ENCODE measurements at places on chromosomes 2 and 18.
A peak's percentile ranks its signal among the peaks of the same experiment; 100 is the strongest.

DNA sequence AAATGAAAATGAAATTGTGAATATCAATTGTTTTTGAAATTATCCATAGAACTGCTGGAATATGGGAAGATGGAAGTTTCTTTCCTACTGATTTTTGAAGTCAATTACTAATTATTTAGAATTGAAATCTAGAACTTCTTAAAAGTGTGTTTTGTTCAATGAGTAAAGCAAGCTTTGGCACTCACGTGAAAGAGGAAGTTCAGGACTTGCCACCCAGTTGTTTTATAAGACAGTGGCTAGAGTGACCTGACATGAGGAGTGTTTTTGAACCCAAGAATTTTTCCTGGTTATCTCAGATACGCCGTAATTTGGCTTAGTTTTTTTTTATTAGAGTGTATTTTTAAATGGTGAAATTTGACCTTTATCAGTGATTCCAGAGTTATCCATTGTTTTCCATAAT, 3.5 kb downstream of the MXD1 start:
- no peak for DNase-seq

- DNase-seq = no peak
These were observed 129.6 kb downstream of the MREG start for GRCh38 chr2:215883799-215884198.

DNA sequence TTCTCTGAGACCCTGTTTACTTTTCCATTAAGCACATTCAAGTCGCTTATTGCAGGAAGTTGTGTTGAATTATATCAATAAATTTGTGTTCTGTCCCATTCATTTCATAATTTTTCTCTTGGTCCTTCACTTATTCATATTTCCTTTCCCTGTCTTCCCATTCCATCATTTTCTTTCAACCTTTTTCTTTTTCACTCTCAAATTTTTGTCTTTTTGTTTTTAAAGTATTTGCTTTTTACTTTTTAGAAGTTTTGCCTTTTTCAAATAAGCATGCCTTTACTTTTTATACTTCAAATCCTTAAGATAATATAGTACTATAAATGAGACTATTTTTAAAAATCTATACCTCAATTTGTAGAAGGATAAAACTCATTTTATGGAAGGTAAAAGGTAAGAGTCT, 120.5 kb downstream of the ATL2 start:
- DNase-seq = no peak

DNA sequence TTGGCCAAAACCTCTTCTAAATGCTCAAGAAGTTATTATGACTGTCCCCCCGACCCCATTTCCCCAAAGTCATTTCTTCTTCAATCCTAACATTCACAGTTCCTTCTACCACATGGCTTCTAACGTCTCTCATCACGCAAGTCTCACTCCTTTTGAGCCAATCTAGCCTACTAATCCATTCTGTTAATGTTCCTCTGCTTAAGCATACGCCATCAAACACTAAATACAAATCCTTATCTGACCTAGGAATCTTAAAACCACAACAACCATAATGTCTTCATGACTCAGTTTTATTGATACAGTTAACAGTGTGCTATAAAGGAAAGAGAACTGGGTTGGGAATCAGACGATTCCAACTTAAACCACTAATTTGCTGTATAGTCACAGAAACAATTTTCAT, 23.9 kb downstream of the HNRNPLL start:
- no peak for DNase-seq

- DNase-seq = no peak
These were observed 979.5 kb upstream of the FAM98A start for GRCh38 chr2:34578641-34579040.

GRCh38 chr2:215290980-215291599, 20.8 kb upstream of the ATIC start:
- DNase-seq = peak; percentile 95

- DNase-seq = no peak
These were observed 9.9 kb upstream of the INO80C start for GRCh38 chr18:35507623-35508022.

DNA sequence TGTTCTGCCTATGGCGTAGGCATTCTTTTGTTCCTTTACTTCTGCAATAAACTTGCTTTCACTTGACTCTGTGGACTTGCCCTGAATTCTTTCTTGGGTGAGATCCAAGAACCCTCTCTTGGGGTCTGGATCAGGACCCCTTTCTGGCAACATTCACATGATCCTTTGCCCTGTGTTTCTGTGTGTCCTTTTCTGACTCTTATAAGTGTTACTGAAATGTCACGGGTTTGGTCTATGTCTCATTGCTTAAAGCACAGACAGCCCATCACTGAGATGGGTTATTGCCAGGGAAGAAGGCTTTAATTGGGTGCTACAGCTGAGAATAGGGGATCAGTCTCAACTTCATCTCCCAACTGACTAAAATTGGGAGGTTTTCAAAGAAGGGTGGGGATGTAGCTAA, 110.9 kb upstream of the XPO1 start:
- no peak for DNase-seq

DNA sequence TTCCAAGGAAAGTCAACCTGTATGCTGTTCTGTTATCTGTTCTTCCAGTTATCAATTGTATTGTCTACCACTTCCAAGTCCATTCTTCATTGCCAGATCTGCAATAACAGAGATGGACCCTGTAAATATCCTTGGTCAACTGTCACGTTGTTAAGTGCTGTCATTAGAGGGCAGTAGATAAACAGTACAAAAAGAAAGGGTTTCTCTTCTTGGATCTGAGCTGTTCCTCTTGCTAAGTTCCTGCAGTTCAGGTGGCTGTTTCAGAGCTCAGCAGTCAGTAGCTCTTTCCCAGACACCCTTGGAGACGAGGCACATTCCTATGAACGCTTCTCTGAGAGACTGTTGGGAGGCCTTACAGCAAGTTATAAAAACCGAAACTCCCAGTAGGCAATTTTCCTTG, 957.1 kb upstream of the CHAC2 start:
- DNase-seq = peak; percentile 5

DNA sequence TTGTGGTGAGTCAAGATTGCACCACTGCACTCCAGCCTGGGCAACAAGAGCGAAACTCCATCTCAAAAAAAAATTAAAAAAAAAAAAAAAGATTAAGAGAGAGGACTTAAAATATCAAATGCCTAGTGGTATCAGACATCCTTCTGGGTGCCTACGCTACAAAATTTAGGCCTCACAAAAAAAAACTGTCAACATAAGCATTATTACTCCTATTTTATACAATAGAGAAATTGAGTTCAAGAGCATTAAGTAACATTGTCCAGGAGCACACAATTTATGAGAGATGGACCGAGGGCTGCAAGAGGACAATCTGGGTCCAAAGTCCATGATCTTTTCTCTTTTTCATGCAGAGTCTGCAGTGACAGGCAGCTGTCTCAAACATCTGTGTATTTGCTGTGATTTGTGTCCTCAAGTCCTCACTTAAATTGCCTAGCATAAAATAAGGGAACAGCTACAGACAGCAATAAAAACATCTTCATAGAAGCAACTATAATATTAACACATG, 62.4 kb downstream of the OSR1 start:
- DNase-seq = no peak

GRCh38 chr2:136221026-136221425, 103.1 kb upstream of the CXCR4 start:
- DNase-seq = no peak

- DNase-seq = no peak
These were observed 267.4 kb downstream of the NEDD4L start for GRCh38 chr18:58311390-58311789.

- DNase-seq = no peak
These were observed 13.3 kb downstream of the LGALSL start for GRCh38 chr2:64467096-64467843.

DNA sequence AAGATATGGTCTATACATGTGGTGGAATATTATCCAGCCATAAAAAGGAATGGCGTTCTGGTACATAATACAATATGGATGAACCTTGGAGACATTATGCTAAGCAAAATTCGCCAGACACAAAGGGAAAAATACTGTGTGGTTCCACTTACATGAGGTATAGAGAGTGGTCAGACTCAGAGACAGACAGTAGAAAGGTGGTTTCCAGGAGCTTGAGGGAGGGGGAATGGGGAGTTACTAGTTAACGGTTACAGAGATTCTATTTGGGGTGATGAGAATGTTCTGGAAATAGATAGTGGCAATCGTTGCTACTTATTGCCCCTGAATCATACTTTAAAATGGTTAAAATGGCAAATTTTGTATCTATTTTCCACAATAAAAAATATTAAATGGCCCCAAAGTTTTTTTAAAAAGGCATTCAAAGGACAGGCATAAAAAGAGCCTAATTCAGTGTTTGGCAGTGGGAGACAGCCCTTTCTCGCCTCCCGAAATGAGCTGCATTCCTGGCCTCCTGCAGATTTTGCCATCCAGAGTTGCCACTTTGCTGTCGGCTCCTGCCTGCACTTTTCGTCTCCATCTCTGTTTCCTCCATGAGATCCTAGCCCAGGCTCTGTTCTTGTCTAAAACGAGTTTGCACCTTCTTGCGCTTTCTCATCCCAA, 13.5 kb downstream of the TNFRSF11A start:
- DNase-seq = no peak

- no peak for DNase-seq
These were observed 7.5 kb upstream of the YPEL5 start for GRCh38 chr2:30139131-30139870.

DNA sequence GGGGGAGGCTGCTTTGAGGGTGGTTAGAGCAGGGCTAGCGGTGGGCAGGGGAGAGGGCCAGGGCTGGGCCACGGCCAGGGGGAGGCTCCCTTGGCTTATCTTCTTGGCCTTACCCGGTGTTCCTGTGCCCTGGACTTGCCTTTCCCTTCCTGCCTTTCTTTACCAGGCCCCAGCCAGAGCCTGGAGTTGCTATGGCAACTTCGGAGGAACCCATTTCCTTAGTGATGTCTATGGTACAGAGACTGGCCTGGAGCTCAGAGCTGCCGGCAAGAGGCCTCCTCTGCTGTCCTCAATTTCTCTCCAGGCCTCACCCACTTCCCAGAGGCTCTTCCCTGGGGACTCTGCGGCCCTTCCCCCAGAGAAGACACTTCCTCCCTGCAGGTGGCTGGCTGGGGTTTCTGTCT, 11.5 kb downstream of the SPEG start:
- peak; percentile 34 for DNase-seq

DNA sequence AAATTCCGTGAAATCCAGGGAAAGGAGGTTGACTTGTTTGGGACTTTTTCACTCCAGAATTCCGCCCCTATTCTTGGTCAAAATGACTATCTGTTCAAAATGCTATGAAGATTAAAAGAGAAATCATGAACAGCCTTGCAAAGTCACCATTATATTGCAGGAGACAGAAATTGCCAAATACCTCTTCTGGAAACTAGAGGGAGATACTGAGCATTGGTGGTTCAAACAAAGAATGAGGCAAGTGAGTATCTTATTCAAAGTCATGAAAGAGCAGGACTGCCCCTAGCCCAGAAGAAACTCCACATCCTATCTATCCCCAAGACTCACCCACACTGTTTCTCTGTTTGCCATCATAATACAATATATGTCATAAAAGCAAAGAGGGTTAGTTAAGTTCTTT, 862.3 kb upstream of the POU3F3 start:
- DNase-seq = no peak

GRCh38 chr2:37365669-37366068, 21.2 kb downstream of the QPCT start:
- DNase-seq = no peak

DNA sequence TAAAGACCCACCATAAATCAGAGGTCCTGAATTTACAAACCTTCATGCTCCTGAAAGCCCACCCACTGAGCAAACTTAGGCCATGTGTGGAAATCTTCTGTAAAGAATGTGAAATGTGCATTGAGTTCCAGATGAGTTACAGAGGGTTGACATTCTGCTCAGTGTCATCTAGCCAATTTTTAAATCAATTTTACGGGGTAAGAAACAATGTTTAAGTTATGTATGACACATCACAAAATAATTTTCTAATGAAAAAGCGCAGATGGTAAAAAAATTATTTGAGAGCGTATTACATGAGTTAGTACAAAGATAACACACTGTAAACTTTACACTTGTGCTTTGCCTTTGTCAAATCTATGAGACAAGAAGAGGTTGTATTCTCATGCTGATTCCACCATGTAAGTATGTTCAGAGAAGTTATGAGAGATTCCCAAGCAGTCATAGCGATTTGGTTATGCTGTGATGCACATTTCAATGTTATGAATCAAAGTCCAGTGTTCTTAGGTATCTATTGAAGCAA, 446.3 kb downstream of the ADCYAP1 start:
- no peak for DNase-seq

DNA sequence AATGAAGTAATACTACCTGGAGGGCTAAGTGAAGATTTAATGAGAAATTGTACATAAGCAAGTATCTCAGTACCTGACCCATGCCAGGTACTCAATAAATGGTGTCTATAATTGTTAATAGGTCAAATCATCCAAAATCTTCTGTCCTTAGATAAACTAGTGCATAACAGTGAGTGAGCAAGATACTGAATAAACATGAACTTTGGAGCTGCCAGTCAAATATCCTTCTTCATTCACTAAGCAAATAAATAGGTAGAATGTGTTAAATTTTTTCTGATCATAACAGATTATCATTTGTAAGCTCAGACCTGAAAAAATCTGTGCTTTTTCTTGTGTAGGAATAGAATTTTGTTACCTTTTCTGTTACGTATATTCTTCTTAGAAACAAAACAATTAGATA, 39.6 kb downstream of the RAB3GAP1 start:
- no peak for DNase-seq

DNA sequence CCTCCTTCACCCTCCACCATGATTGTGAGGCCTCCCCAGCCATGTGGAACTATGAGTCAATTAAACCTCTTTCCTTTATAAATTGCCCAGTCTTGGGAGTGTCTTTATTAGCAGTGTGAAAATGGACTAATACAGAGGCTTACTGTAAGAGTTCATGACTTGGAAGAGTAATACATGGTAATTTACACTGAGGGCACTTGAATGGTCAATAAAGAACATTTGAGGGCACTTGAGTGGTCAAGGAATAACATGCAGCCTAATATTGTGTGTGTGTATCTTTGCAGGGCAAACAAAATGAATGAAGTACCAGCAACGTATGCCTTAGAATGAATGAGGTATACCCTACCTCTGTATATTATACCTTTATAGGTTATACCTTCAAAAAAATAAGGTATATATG, 190.4 kb upstream of the SOX11 start:
- no peak for DNase-seq

- no peak for DNase-seq
These were observed 18.2 kb upstream of the PCBP1 start for GRCh38 chr2:70069049-70069448.

DNA sequence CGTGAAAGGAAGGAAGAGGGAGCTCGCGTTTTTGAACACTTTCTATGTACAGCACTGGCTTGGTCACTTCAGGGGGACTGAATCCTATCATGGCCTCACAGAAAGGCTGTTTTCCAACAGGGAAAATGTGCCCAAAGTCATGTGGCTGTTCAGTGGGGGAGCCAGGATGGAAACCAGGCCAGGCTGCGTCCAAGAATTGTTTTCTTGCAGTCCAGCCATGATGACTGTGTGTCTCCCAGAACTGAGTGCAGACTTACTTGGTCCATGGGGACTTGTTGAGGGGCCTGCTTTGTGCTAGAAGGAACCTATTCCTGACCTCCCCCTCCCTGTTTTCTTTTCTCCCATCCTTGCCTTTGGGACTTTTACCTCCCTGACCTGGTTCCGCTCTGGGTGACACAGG, 46.9 kb downstream of the EMILIN2 start:
- no peak for DNase-seq

GRCh38 chr18:61225336-61225735, 107.9 kb upstream of the CDH20 start:
- DNase-seq = no peak

All from skeletal muscle cell (primary cell).